GM13976 (cell line): ENCODE measurements at places on chromosomes 12 and 14.

DNA sequence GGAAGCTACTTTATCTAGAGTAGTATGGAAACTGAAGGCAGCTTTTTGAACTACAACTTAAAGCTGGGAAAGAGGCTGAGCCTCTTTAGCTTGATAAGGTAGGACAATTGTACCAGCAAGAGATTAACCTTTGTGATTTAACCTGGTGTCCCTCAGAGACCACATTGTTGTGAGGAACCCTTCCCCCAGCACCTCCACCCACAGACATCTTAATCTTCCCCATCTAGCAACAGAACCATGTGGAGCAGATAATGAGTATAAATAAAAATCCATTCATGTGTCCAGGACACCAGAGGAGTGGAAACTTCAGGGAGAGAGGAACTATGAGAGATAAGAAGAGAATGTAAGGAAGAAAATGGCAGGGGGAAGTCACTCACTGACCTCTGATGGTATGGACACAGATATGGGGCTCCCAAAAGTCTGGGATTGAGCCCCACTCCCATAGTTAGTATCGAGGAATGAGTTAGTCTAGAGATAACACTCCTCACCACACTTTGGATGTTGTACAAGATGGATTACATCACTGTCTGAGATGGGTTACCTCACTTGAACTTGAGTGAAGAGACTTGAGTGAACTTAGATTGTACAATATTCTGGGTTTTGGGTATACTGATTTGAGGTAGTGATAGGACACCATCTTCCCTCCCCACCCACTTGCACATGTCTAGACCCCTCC, 33.9 kb upstream of the SLC38A2 start:
- DNase-seq: no peak

GRCh38 chr12:18430425-18431048, 169.2 kb downstream of the PIK3C2G start:
- DNase-seq: peak; percentile 20

GRCh38 chr14:50773632-50774541, 57.1 kb downstream of the NIN start:
- peak; percentile 49 for DNase-seq

DNA sequence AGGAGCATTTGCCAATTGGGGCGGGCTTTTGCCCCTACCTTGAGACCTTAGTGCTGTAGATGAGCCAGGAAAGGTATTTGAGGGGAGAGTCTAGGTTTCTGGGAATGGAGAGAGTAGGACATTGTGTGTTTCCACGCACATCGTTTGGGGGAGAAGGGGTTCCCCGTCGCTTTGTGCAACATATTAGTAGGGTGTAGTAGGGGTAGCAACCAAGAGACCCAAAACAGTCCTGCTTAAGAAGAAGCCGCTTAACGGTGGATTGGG, 694 bp upstream of the PTGES3 start:
- DNase-seq: peak; percentile 67

DNA sequence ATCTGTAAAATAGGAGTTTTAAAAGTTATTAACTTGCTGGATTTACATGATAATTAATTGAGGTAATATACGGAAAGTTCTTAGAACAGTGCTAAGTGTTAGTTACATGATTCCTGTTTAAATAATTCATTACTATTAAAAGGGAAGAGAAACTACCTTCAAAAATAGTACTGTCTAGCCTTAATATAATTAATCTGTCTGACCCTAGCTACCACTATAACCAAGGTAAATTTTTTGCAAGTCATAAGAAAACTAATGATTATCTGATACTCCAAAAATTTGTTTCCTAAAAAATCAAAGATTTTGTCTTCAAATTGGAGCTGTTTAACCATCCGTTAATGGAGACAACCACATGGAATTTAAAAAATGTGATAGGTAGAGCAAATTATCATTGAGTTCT, 294.3 kb upstream of the FBXO33 start:
- DNase-seq: no peak

DNA sequence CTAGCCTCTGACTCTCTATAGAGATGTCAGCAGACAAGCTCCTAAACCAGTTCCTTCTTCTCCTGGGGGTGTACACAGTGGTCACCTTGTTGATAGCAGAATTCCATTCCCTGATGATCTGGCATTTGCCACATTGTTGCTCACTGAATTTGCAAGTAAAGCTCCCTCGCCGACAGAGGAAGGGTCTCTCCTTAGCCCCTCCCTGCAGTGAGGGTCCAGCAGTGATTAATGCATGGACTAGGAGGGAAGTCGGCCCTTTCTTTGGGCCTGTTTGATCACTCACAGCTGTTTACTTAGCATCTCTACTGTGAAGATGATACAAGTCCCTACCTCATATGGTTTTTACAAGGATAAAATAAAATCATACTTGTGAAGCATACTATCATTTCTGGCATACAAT, 23.3 kb upstream of the APPL2 start:
- no peak for DNase-seq

GRCh38 chr12:109653890-109654289, 59.7 kb upstream of the FAM222A start:
- DNase-seq: no peak

DNA sequence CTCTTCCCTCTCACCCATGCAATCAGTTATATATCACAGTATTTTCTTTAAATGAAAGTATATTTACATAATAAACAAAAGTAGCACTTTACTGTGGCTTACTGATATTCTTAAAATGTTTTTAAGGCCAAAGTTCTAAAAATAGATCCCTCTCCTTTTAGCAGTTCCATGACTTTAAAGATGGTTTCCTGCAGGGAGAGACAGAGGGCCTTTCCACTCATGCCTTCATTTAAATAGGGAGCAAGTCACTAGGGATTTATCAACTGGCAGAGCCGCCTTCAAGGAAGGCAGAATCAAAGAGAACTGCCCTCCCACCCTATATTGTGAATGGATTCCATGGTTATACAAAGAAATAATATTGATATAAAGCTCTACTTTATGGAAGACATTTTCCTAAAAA, 55.5 kb downstream of the DUSP16 start:
- DNase-seq: no peak

DNA sequence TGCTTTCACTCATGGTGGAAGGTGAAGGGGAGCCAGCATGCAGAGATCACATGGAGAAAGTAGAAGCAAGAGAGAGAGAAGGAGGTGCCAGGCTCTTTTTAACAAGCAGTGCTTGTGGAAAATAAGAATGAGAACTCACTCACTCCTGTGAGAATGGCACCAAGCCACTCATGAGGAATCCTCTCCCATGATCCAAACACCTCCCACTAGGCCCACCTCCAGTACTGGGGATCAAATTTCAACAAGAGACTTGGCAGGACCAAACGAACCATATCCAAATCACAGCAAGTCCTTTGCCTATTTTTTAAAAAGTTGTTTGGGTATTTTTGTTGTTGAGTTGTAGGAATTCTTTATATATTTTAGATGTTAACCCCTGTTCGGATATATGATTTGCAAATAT, 245.9 kb upstream of the ARID2 start:
- DNase-seq: no peak

DNA sequence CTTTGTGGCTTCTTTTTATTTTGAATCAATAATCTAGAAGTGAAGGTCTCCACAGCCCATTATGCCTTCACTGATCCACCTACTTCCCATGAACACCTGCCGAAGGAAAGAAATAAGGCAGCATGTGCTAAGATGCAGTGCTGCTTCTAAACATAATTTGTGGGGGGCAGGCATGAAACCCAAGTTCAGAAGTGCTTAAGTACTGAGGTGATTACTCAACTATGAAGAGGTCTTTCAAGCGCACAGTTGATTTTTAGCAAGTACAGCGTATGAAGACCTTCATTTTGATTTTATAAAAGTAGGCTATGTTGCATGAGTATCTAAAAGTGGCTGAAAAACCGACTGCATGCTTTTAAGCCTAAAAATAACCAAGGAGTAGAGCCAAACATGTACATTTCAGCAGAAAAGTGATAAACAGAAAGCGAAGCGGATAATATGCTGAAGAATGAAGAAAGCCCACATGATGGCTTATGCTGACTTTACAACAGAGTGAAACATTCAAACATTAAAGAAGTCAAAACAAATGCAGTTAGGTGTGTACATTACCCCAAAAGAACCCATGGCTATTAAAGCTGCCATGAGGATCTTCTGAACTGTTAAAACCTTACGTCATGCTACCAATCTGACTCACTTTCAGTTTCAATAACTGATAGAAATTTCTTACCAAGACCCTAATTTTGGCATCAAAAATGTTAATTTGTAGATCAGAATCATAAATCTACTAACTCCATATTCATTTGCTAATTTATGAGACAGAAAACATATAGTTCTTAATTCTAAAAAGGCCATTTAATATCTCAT, 29.3 kb downstream of the KICS2 start:
- peak; percentile 69 for DNase-seq

- DNase-seq: peak; percentile 34
Observed at GRCh38 chr12:113470871-113471618, 626 bp downstream of the LHX5 start.

DNA sequence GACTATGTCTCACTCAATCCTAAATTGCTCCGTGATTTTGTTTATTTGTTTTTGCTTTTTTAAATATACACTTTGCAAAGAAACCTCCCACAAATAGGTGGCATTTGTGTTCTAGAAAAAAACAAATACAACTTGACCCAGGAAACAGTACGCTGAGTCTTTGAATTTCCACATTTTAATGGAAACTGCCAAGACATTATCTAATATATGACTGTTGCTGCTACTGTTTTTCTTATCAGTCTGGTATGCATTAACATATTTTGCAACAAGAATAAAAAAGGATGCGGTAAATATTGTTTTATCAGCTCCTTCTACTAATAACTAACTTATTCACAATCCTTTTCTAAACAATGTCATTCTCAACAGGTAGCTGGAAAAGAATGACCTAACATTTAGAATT, 187.4 kb downstream of the LRIG3 start:
- DNase-seq: no peak

DNA sequence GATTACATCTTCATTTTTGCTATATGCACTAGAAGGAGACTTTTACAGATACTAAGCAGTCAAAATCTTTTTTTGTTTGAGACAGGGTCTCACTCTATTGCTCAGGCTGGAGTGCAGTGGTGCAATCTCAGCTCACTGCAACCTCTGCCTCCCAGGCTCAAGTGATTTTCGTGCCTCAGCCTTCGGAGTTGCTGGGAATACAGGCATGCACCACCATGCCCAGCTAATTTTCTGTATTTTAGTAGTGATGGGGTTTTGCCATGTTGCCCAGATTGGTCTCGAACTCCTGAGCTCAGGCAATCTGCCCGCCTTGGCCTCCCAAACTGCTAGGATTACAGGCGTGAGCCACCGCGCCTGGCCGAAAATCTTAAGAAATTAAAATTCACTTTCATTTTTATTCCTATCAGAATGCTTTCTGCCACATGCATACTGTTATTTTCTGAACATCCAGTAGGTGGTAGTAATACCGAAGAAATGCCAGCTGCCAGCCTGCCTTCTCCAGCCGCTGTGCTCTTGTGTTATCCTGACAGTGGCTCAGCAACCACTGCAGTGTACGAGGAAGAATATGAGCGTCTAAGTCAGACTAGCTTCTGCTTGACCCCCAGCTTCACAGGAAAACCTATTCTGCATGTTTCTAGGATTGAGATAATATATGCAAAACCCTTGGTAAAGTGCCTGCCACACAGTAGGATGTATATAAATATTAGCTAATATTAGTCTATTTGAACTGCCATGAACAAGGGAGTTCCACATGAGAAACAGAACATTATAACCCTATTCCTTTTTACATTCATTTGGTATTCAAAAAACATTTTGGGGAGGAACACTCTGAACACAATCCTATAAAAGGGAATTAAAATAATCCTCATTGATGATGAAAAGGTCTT, 54.2 kb downstream of the RPAP3 start:
- DNase-seq: peak; percentile 23

- DNase-seq: no peak
Observed at GRCh38 chr14:41668356-41668755, 61.7 kb downstream of the LRFN5 start.

DNA sequence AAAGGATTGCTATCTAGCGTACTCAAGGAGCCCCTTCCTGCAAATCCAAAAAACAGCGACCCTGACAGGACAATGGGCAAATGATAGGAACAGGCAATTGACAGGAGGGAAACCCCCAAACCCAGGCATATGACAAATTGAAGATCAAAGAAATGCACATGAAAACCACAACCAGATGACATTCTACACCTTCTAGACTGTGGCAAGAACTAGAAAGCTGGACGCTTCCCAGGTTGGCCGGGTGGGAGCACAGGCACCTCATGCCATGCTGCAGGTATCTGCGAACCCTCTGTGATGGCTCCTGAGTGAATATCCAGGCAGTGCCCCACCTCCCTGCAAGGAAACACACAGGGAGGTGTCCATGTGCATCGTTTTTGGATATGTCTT, 37.1 kb downstream of the CMKLR1 start:
- DNase-seq: no peak

- DNase-seq: no peak
Observed at GRCh38 chr14:27390155-27390554, 792.3 kb upstream of the NOVA1 start.

GRCh38 chr12:121892673-121893561, 4.3 kb downstream of the PSMD9 start:
- no peak for DNase-seq

- no peak for DNase-seq
Observed at GRCh38 chr14:65594153-65594881, 181.8 kb downstream of the FUT8 start.

DNA sequence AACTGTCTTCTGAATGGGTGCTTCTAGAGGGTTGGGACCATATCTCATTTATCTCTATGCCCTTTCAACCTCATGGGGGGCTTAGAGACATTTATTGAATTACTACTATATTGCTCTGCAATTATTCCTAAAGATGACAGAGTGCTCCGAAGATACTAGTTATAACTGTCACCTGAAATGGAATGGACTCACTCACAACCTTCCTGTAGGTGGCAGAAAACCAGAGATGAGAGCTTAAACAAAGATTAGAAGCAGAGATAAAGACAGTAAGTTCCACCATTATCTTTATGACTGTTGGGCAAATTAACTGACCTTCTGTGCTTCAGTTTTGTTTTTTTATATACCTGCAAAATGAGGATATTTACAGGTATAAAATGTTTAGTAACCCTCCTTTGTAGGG, 31.5 kb upstream of the GTF2A1 start:
- DNase-seq: no peak

- no peak for DNase-seq
Observed at GRCh38 chr12:53518381-53518780, 11.1 kb upstream of the NPFF start.

- no peak for DNase-seq
Observed at GRCh38 chr14:97021001-97021400, 223.8 kb downstream of the VRK1 start.

GRCh38 chr12:2614341-2614740, 180.4 kb upstream of the FKBP4 start:
- no peak for DNase-seq

DNA sequence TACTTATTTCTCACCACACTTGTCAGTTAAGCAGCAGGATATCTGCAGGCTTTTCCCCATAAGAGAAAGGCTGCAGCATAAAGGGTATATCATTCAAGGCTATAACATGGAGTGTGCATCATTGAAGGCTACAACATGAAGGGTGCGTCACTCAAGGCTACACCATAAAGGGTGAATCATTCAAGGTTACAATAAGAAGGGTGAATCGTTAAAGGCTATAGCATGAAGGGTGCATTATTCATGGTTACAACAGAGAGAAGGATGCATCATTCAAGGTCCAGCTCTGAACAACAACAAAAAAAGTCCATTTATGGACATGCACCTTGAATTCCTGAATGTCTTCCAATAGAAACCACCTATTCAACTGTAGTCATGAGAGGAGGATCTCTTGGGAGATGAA, 32.8 kb upstream of the LUM start:
- no peak for DNase-seq

- DNase-seq: no peak
Observed at GRCh38 chr12:2380946-2381345, 328.2 kb downstream of the CACNA1C start.
